ENCODE measurements at places on chromosomes 3 and 15. TPM values are rescaled to one million over a fixed set of nuclear protein-coding genes. Genes with fewer than 3 reads are reported as not detected.

DNA sequence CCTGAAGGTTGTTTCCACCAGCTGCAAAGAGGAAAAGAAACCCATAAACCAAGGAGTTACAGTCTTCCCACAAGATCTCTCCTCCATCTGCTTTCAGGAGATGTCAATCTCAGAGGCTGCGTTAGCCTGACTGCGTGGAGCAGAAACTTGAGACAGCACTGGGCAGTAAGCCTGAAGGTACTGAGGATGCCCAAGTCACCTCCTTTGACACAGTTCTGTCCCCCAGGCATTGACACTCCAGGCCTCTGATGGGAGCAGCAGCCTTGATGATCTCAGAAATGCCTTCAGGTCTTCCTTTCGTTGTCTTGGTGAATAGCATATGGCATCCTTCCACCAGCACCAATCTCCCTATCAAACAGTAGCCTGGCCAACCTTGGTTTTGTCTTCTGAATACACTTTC lies 89.3 kb downstream of the OXNAD1 start:
- DNase-seq = no peak

- no peak for DNase-seq
These were observed 105.7 kb downstream of the PPP2R3A start for GRCh38 chr3:136070953-136071949.

GRCh38 chr3:171490901-171491300 lies 30.7 kb upstream of the TNIK start:
- DNase-seq = no peak

- DNase-seq = no peak
These were observed 172.8 kb downstream of the KCNMB2 start for GRCh38 chr3:178709051-178709450.

GRCh38 chr3:123685780-123686179 lies 100.9 kb upstream of the HACD2 start:
- DNase-seq = no peak

DNA sequence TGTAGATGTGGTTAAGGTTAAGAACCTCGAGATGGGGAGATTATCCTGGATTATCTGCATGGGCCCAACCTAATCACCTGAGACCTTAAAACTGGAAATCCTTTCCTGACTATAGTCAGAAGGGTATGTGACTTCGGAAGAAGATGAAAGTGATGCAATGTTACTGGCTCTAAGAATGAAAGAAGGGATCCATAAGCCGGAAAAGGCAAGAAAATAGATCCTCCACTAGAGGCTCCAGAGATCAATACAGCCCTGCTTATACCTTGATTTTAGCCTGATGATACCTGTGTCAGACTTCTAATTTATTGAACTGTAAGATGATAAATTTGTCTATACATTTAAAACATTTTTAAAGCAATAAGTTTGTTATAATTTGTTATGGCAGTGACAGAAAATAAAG lies 21.5 kb upstream of the GASK1A start:
- no peak for DNase-seq

GRCh38 chr3:101261506-101261905 lies 58.9 kb downstream of the IMPG2 start:
- DNase-seq = no peak

GRCh38 chr15:60384053-60384452 lies 13.7 kb downstream of the ANXA2 start:
- no peak for DNase-seq

DNA sequence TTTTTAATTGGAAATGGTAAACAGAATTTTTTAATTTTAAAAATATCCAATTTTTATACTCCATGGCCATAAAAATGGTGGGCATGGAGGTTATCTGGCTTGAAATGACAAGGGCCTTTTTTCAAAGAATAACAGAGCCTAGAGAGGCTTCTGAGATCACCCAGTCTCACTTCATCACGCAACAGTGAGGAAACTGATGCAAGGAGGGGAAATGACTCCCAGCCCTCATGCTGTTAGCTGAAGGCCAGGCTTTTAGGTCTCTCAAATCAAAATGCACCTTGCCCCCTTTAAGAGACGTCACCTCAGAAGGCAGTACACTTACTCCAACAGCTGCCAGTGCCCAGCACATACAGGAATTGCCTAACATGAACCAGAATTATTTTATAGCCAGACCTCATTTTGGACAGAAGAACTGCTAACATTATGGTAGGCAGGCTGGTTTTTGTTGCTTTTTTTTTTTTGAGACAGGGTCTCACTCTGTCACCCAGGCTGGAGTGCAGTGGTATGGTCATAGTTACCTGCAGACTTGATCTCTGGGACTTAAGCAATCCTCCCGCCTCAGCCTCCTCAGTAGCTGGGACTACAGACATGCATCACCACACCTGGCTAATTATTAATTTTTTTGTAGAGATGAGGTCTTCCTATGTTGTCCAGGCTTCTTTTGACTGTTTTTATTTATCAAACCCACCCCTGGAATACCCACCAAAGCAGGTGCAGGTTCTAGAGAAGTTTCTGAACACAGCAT lies 9.1 kb downstream of the RAB43 start:
- peak; percentile 31 for DNase-seq

DNA sequence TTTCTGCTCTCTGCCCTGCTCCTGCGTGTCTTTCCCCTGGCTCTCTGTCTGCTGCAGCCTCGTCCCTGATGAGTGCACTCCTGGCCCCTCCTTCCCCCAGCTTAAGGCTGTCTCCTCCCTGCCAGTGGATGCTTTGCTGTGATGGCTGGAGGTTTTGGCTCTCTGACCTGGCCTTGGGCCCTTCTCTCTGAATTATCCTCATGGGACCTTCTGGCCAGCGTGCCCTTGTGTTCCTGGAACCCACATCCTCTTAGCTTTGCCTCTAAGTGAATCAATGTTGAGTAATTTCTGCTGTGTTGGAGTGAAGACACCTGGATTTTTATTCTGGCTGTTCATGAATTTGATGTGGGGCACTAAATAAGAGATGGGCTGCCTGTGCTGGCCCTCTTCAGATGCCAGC lies 9.8 kb upstream of the TNFAIP8L3 start:
- DNase-seq = no peak

- DNase-seq = no peak
These were observed 1.6 kb upstream of the MEIS2 start for GRCh38 chr15:37101980-37102304.

The MYL3 gene
- total RNA-seq = not detected

The SOX2 gene
- total RNA-seq = 0.07 TPM

The PARP15 gene
- total RNA-seq = 13.2 TPM

The C15orf40 gene
- 24.2 TPM for total RNA-seq

The ARNT2 gene
- 0.05 TPM for total RNA-seq

The AADACL2 gene
- total RNA-seq = not detected

The ZBBX gene
- total RNA-seq = not detected

The LRRC49 gene
- total RNA-seq = not detected

The ISG20 gene
- total RNA-seq = 31.2 TPM
